CD4-positive, alpha-beta memory T cell (primary cell): ENCODE measurements at places on chromosomes 5 and 9. TPM values are rescaled to one million over a fixed set of nuclear protein-coding genes. Genes with fewer than 3 reads are reported as not detected.

The GAPT gene
- total RNA-seq, result not detected

The PIK3R1 gene
- total RNA-seq, result 152 TPM

The SELENOP gene
- 1.4 TPM for total RNA-seq

DNA sequence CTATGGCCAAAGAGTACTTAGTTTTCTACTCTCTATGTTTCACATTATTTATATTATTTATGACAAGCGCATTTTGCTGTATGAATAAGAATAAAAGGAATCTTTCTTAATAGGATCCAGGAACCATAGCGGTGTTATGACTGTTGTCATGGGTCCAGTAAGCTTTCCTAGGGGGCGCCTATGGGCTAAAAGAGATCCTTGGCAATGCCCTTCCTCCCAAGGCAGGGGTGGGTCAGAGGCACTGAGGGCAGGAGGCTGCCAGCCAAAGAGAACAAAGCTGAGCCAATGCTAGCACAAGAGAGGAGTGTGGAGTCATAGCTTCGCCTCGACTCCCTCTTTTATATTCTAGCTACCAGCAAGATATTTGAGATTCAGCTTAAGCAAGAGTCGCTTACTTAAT, 98.4 kb upstream of the GNAQ start:
- H3K27me3 ChIP-seq, result no peaks in the 10 kb centered on the region
- H3K27ac ChIP-seq, result no peak overlapping the region
- H3K4me3 ChIP-seq, result no peak overlapping the region
- H3K36me3 ChIP-seq, result no peaks in the 10 kb centered on the region

DNA sequence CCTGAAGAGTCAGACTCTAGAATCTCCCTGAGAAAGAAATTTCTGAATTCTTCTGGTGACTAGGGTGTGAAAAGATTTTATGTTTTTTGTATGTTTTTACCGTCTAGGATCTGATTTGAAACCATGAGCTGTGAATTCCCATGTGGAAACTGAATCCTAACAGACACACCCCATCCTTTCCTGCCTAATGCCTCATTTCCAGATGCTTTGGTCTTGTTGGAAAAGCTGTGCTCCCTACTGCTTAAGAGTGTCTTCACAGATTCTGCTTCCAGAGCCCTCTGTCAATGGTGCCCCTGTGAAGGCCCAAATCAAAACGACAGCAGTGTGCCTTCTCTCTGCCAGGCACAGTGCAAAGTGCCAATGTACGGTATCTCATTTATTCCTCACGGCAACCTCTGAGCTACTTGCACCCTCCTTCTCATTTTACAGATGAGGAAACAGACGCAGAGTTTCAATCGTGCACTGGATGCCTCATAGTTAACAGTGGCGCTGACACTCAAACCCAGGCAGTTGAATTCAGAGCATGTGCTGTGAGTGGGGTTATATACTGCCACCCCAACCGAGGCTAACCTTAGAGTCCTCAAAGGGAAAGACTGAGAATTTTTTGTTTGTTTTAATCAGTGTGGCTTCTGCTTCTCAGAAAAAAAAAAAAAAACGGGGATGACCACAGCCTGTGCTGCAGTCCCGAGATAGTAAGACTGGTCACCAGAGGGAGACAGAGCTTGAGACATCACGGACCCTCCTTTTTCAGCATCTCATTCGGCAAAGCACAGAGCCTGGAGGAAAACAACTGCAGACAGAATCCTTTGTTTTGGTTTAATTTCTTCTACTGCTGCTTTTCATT, 188.4 kb downstream of the SNCAIP start:
- no peak for DNase-seq
- no peak overlapping the region for H3K27ac ChIP-seq
- no peak overlapping the region for H3K4me3 ChIP-seq
- H3K36me3 ChIP-seq, result no peaks in the 10 kb centered on the region
- no peaks in the 10 kb centered on the region for H3K27me3 ChIP-seq

The FOXD4 gene
- 0.30 TPM for total RNA-seq

- no peaks in the 10 kb centered on the region for H3K4me1 ChIP-seq
- H3K27me3 ChIP-seq, result no peaks in the 10 kb centered on the region
- H3K4me3 ChIP-seq, result no peak overlapping the region
- H3K36me3 ChIP-seq, result no peaks in the 10 kb centered on the region
Observed at GRCh38 chr5:60727033-60727679, 27.2 kb upstream of the DEPDC1B start.

The DMRTA1 gene
- total RNA-seq, result not detected

DNA sequence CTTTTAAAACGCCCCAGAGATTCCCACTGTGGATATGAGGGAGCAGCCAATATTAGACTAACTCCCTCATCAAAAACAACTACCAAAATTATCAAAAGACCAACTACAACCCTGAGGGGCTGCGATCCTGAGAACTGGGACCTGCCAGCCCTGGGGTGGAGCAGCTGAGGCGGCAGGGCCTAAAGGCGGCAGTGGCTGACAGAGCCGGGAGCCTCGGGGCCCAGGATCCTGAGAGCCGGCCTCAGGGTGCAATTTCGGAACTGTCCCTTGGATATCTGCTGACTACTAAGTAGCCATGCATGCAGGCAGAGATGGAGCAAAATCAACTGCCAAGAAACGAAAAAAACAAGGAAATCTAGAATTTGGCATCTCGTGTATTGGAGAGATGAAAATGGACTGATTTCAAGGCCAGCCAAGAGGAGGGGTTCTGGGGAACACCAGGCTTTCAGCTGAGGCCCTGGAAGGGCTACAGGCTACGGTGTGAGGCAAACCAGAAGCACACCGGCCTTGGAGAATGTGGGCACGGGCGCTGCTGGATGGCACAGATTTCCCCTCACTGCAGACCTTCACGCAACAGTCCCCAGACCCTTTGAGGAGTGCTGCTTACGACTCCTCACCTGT, 63.6 kb upstream of the UBAC1 start:
- H3K4me1 ChIP-seq, result no peaks in the 10 kb centered on the region
- H3K4me3 ChIP-seq, result no peak overlapping the region
- H3K27ac ChIP-seq, result no peak overlapping the region
- DNase-seq, result no peak

DNA sequence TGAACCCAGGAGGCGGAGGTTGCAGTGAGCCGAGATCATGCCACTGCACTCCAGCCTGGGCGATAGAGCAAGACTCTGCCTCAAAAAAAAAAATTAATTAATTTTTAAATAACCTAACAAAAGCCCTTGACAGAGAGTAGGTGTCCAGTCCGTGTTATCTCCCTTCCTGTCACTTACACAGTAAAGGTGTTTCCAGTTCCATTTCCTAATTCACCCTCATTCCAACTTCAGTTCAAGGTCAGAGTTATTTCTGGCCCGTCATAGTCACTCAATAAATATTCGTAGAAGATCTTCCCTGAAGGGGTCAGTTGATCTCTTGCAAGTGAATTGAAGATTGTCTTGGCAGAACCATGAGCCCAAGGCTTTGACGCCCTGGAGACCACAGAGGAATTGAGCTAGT, 16.4 kb upstream of the ERGIC1 start:
- no peaks in the 10 kb centered on the region for H3K4me1 ChIP-seq
- H3K27me3 ChIP-seq, result no peaks in the 10 kb centered on the region
- no peak for DNase-seq
- H3K36me3 ChIP-seq, result no peaks in the 10 kb centered on the region
- no peak overlapping the region for H3K27ac ChIP-seq

DNA sequence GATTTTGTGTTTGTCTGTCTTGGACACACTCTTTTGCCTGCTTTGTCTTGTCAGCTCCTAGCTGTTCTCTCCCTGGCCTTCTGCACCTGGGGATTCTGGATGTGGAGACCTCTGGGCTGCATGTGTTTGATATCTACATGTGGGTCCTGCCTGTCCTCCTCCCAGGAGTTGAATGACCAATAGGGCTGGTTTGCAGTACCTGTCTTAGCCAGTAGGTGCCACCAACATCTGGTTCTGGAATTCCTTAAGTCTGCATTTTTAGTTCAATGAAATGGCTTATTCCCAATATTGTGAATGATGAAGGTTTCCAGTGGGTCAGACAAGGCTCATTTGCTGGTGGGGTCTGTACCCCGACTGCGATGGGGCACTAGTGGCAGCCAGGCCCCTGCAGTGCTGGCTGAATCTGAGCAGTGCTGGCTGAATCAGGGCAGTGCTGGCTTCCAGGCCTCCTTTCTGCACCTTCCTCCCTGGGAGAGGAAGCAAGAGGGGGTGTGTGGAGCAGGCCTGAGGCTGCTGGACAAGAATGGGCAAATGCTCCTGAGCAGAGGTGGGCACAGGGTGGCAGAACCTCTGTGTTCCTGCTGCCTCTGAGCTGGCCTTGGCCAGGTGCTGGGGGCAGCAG, 73.3 kb downstream of the RXRA start:
- no peak overlapping the region for H3K4me3 ChIP-seq
- H3K27ac ChIP-seq, result no peak overlapping the region
- H3K36me3 ChIP-seq, result no peaks in the 10 kb centered on the region
- no peak for DNase-seq

GRCh38 chr9:135517407-135517822, 3.8 kb upstream of the LCN1 start:
- no peaks in the 10 kb centered on the region for H3K4me1 ChIP-seq
- no peaks in the 10 kb centered on the region for H3K36me3 ChIP-seq
- no peak overlapping the region for H3K27ac ChIP-seq
- no peak overlapping the region for H3K4me3 ChIP-seq
- H3K27me3 ChIP-seq, result no peaks in the 10 kb centered on the region
